ENCODE measurements at places on chromosomes 1 and 21. TPM values are rescaled to one million over a fixed set of nuclear protein-coding genes. Genes with fewer than 3 reads are reported as not detected.

DNA sequence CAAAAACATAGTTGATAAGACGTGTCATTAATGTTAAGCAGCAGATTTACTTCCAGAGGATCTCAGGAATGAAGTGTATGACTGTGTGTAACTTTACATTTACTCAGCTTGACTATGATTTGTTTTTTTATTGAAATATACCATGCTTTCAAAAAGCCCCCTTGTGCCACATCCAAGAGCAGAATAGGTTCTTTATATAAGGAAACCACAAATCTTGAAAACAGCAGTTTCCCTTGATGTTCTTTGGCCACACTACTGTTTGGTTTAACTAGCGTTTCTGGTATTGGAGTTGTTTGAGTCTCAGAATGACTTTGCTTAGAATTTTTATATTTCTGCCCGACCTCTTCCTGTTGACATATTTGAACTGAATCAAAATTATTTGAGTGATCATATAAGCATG lies 25.0 kb downstream of the LRRC8C start:
- no peak for DNase-seq

- DNase-seq, result no peak
Observed at GRCh38 chr1:110060034-110060661, 10.3 kb downstream of the ALX3 start.

The NID1 gene
- polyA plus RNA-seq, result 268 TPM

The DDAH1 gene
- 54.9 TPM for polyA plus RNA-seq

DNA sequence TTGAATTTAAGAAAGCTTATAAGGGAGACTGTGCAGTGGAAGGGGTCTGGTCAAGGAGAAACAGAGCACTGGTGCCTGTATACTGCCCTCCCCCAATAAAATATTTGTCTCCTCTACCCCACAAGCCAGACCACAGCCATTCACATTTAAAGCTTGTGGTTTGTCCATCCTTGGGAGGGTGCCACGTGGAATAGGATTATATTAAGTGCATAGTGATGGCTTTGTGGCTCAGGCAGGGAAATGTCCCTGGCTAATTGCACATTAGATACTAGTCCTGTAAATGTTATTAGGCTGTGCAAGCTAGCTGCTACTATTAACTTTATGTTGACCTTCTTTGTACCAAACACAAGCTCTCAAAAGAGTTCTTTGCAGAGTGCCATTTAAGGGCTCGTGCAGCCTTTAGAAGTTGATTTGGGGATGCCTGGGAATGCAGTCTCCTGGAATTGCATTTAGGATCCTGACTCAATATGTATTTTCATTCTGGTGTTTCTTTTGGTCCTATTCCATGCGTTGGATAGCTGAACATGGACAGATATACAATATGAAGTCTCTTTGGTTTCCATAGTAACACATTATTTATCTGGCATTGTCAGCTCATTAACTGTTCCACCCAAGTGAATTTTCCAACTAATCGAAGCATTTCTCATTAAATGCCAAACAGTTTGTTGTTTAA lies 210.6 kb downstream of the ROR1 start:
- peak; percentile 55 for DNase-seq

- DNase-seq, result no peak
Observed at GRCh38 chr1:211566431-211567025, 12.4 kb downstream of the SLC30A1 start.

DNA sequence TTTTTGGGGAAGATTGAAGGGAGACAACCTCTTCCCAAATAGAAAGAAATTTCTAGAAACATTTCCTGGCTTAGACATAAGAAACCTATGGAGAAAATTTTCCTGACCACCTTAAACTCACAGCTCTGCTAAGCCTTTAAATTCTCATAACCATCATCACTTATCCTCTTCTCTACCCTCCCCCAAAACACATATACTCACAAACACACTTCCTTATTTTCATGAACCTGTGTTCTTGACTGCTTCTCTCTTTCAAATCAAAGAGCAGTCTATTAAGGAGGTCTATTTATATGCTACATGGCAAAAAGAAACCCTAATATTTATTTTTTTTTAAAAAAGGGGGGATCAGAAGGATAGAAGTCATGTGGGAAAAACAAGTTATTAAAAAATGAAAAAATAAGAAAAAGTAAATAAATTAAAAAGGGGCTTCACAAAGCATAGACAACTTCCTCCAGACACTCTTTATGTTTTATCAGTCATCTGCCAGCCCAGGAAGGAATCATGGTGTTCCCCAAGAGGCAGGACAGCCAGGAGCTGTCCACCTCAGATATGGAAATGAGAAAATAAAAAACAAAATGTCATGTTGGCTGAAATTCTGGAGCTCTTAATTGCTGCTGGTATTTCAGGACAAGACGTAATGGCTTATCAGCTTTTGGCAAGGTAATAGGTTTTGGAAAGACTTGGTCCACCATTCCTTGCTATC lies 12.8 kb upstream of the RGS2 start:
- DNase-seq, result no peak

The PGLYRP4 gene
- not detected for polyA plus RNA-seq

The TCHH gene
- polyA plus RNA-seq, result 0.11 TPM

DNA sequence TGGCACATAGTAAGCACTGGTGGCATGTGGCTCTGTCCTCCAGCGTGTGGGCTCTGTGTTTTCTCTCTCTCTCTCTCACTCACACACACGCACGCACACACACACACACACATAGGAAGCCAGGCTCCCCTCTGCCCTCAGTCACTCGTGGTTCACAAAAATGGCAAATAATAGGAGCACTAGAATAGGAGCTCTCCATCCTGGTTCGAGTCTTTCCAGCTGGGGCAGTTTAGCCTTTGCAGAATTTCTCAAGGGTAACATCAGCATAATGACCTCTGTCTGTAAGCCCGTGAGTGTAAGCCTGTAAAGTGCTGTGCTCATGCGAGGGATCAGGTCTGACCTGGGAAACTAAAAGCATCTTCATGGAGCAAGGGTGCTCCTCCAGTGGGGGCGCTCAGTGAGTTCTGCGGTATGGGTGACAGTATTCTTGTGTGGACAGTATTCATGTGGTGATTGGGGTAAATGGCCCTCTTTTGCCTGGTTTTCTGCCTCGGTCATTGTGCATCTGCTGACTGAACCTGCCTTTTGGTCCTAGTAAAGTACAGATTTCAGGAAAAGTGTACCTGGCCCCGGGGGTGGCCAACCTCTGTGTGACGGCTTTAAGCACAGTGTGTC lies 842 bp upstream of the ZC3H12A start:
- peak; percentile 24 for DNase-seq

The PGLYRP3 gene
- polyA plus RNA-seq, result not detected

DNA sequence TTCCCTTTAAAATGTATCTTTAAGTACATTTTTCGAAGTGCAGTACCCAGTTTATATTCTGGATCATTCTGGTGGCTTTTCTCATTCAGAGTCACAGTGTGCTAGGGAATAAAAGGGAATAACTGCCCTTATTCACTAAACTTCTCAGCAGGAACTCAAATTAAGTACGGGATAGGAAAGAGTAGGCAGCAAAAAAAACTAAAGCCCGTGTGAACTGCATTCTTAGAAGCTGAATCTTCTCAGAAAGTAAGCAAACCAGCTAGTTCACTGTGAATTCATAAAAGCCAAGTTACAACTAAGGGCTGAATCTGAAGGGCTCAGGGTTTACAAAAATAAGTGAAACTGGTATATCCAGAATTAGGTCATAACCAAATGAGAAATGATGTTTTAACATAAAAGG lies 22.0 kb downstream of the PRPF38A start:
- DNase-seq, result no peak
